ENCODE measurements at places on chromosomes 7 and 10.

- DNase-seq, result peak; percentile 14
Measured at GRCh38 chr10:87092376-87092860, 2.2 kb downstream of the GLUD1 start.

- no peak for DNase-seq
Measured at GRCh38 chr10:4748491-4749270, 77.3 kb upstream of the AKR1E2 start.

DNA sequence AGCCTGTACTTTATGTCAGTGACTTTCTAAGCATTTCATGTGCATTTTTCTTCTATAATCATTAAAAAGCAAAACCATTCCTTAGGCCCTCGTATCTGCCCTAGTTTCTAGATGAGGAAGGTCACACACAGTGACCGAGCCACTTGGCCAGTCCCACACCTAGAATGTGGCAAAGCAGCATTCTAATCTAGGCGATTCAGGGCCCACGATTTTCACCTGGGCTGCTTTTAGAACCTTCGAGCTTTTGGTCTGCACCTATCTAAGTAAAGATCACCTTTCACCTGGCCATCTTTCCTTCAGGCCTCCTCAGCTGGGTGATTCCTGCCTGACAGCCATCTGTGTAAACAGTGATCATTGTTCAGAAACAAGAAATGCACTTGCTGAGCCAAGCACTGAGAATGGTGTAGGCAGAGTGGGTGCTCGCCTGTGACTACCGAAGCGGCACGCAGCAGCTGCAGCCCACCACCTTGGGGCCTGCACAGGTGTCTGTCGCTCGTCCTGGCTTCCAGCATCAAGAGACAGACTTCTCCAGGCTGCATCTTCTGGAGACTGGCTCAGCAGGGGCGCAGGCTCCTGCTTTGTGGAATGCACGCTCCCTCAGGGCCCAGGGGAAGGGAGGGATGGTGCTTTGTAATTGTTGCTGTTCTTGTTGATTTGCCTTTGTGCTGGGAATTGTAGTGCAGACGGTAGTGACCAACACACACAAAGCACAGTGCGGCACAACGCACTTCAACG is 149.0 kb upstream of the INSYN2A start:
- no peak for DNase-seq

- no peak for DNase-seq
Measured at GRCh38 chr10:77667426-77668324, 30.1 kb upstream of the KCNMA1 start.

DNA sequence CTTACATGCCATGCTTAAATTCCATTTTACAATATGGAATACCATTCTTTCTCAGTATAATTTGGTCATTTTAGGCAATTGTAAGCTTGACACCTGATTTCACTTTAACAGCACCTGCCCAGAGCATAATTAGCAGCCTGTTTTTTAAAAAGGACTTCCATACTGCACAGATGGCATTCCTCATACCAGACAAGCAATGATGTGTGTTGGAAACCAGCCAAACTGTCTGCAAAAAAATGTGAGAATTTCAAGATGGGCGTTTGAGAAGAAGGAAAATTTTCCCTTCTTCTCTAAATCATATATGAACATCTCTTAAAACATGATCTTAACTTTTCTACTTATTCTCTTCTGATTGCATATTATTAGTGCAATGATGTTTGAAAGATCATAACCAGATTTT is 40.4 kb upstream of the AGMO start:
- no peak for DNase-seq

DNA sequence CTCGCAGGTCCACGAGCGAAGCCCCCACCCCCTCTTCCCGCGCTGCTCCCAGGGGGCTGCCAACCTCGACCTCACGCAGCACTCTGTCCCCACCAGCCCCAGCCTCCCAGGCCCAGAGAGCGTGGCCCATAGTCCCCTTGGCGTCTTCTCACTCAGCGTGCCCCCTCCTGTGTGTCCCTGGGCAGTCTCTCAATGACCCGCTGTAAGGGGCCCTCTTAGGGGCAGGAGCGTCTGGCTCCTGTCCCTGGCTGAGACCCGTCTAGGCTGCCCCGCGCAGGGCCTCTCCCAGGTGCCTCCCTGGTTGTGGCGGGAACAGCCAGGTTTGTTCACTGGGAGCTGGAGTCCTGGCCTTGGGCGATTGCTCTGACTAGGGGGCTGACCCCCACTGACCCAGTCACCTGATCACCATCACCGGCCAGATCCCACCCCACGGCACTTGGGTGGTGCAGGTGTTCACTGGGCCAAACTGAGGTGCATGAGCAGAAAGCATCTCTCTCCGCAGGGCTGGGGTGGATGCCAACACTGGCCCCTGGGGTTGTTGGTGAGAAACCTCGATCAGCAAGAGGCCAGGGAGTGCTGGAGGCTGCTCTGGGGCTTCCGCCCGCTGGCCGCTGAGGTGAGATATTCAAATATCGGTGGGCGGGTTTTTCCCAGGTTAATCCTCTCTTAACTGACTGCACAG is 12.6 kb upstream of the WDFY4 start:
- no peak for DNase-seq

GRCh38 chr10:88110822-88111221 is 247.4 kb downstream of the PTEN start:
- no peak for DNase-seq

- DNase-seq, result no peak
Measured at GRCh38 chr7:18125476-18125875, 97.8 kb upstream of the PRPS1L1 start.

- no peak for DNase-seq
Measured at GRCh38 chr10:103929381-103929921, 11.5 kb upstream of the STN1 start.

DNA sequence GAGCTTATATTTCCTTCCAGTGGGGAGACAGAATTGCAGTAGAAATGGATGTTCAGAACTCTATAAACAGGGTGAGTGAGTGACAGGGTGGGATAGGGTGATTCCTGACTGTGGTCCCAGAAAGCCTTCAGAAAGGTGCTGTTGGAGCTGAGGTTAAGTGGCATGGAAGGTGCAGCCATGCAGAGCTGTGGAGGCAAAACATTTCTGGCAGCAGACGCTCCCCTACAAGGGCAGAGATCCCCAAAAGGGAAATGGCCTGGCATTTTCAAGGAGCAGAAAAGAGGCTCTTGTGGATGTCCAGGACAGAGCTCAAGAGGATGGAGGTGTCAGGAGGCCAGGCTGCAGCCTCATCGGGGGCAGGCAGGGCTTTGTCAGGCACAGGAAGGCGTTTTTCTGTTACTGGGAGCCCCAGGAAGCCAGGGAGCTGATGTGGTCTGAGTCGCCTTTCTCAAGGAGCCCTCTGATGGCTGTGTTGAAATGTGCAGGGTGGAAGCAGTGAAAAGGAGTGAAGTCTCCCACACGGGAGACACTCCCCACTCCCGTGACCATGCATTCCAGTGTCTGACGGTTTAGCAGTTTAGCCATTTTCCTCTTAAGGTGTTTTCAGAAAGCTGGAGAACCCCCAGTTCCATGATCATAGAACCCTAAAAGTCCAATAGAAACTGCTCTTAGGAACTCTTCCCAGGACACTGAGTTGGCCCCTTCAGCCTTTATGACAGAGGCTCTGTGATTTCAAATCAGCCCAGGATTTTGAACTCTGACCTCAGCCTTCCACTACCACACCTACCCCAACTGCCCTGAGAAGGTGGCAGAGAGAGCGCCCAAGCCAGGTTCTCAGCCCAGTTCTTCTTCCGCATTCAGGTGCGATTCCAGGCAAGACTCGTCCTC is 96.2 kb downstream of the C10orf105 start:
- DNase-seq, result no peak

DNA sequence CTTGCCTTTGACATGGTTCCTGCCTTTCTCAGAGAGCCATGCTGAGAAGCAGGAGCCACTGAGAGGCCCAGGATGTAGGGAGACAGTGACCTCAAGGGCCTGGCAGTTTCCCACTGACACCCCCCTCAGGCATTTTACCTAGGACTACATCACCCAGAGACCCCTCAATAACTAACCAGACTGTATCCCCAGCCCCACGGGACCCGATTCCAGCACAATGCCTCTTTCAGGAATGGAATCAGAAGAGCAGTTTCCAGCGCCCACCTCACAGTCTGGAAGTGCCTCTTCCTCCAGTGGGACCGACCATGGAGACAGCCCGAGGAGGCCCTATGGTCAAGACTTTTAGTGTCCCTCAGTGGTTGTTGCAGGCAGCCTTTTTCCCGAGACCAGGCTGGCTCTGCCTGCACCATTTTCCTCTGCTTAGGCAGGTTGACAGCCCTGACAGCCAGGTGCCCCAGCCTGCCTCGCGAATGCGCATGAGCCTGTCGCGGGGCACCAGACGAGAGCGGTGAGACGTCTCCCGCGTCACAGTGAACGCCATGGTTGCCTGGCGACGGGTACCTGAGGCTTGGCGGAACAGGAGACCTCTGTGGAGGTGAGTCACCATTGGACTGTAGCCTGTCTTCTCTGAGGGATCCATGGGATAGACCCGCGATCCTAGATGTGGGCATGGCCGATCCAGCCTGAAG is 28.4 kb upstream of the ZNF273 start:
- DNase-seq, result no peak
